ENCODE measurements at places on chromosomes 3 and 15. TPM values are rescaled to one million over a fixed set of nuclear protein-coding genes. Genes with fewer than 3 reads are reported as not detected.

Gene PLA2G4E
- 0.04 TPM for polyA plus RNA-seq

Gene GOLGA6D
- polyA plus RNA-seq = not detected

Gene FSTL1
- 29.5 TPM for polyA plus RNA-seq

Gene LCTL
- 0.12 TPM for polyA plus RNA-seq

Gene CDC25A
- 8.2 TPM for polyA plus RNA-seq

Gene FRMD4B
- 15.1 TPM for polyA plus RNA-seq

Gene ANKRD63
- polyA plus RNA-seq = not detected

Gene TJP1
- 13.8 TPM for polyA plus RNA-seq

Gene CMSS1
- 66.9 TPM for polyA plus RNA-seq

Gene TMEM108
- not detected for polyA plus RNA-seq

Gene CCDC39
- polyA plus RNA-seq = not detected

Gene LINGO1
- 0.07 TPM for polyA plus RNA-seq

Gene PRICKLE2
- polyA plus RNA-seq = 1.2 TPM

Gene INSYN1
- polyA plus RNA-seq = 0.26 TPM

Gene FBN1
- polyA plus RNA-seq = 1.3 TPM

Gene SNRK
- 6.0 TPM for polyA plus RNA-seq

Gene ACTRT3
- 2.2 TPM for polyA plus RNA-seq

Gene WWTR1
- polyA plus RNA-seq = 12.6 TPM

Gene IRAK2
- 2.8 TPM for polyA plus RNA-seq

Gene ACAD9
- 36.9 TPM for polyA plus RNA-seq

Gene CHRNA7
- polyA plus RNA-seq = 0.38 TPM

Gene B3GNT5
- 17.6 TPM for polyA plus RNA-seq

Gene HCN4
- not detected for polyA plus RNA-seq

Gene DAZL
- not detected for polyA plus RNA-seq

Gene FBXW12
- not detected for polyA plus RNA-seq

Gene RTP1
- polyA plus RNA-seq = not detected

Gene CNTN3
- 0.01 TPM for polyA plus RNA-seq

Gene STRC
- polyA plus RNA-seq = 0.07 TPM

Gene USP50
- polyA plus RNA-seq = not detected

Gene ARGFX
- polyA plus RNA-seq = not detected

Gene HHLA2
- polyA plus RNA-seq = not detected

Gene PLSCR5
- not detected for polyA plus RNA-seq
